Stimulated activated CD8-positive, alpha-beta memory T cell treated with anti-CD3 and anti-CD28 coated beads, Interleukin-7, amount 100 ng/mL, for 48 hours (primary cell): ENCODE measurements at places on chromosomes 5 and 9.

- DNase-seq = no peak
Measured at GRCh38 chr9:111036429-111036789, 1.9 kb downstream of the LPAR1 start.

DNA sequence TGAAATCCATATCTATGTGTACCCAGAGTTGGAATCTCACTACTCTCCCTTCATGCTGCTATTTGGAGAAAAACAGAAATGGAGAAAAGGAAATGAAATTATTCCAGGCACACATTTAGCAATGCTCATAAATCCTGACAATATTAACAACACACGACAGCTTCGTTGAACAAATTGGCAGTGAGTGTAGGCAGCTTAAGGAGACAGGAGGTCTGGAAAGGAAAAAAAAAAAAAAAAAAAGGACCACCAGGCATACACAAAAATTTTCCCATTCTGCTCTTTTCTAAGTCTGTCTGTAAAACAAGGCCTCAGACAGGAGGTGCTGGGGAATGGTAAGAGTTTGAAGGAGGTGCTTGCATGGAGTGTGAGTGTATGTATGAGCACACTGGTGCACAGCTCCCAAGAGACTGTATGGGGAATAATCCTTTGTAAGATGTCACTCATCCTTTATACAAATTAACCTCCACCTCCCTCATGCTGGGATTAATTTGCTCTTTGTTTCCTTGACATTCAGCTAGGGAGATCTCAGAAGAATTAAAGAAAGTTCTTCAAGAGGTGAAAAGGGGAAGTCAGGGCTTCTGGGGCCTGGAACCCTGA is 78.9 kb downstream of the ASTN2 start:
- no peak for DNase-seq

GRCh38 chr9:16870596-16871335 is at the start of gene BNC2:
TSS of gene BNC2 (minus strand) at chr9:16870670. CDS start at chr9:16870648, 22 bp downstream.
- no peak for DNase-seq

- DNase-seq = no peak
Measured at GRCh38 chr5:20972419-20972925, 984.5 kb upstream of the CDH18 start.

DNA sequence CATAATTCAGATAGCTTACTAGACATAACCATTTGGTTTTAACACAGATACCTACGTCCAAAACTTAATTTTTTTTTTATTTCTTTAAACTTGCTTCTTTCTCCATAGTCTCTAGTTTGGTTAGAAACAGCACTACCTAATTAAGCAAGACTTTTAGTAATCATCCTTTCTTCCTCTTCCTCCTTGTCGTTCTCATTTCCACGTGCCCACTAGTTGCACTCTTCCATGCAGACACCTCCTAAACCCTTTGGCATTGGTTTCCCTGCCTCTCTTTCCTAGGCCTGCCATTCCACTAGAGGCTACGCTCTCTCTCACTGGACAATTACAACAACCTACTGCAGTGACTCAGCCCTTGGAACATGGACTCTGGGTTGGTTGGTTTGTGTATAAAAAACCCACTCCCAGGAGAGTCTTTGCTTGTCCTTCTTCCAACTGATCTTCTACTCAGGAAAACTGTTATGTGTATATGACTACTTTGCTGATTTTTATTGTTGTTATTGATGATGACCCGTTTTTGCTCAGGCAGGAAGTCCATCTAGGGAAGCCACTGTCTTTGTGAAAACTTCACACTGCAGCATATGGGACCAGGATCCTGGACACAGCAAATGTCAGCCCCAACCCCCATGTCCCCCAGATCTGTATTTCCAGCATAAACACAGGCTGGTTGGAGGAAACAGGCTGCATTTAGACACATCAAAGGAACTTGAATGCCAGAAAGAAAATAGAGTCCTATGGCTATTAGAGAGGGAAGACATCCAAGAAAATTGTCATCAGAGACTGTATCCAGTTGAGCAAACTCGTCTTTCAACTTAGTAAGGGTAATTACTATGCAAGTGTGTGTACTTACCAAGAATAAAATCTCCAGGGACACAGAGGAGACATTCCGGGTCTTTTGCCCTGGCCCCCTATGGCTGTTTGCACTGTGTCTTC is 503.2 kb downstream of the GADD45G start:
- DNase-seq = no peak

DNA sequence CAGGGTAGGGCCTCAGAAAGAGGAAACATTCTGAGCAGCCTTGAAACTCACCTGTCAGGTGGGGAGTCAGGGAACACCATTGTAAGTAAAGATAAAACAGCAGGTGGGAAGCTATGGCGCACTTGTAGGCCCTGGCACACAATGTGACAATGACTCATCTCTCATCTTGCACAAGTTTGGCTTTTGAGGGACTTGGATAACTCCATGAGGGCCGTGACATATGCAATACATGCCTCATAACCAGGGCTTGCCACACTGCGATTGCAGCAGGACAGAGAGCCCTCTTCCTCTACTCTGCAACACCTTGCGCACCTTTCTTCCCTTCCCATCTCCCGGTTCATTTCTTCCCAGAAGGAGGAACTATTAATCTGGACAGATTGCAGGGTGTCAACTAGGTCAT is 144.9 kb downstream of the CEP120 start:
- no peak for DNase-seq

GRCh38 chr5:38193015-38193581 is 65.3 kb upstream of the EGFLAM start:
- DNase-seq = peak; percentile 16

GRCh38 chr9:98807070-98807813 is at the start of gene GALNT12:
TSS of gene GALNT12 (plus strand) at chr9:98807670. CDS start at chr9:98807699, 29 bp downstream.
- DNase-seq = no peak

GRCh38 chr5:129904667-129905472 is 605 bp downstream of the CHSY3 start:
- no peak for DNase-seq

- no peak for DNase-seq
Measured at GRCh38 chr5:35345222-35345621, 114.9 kb upstream of the PRLR start.

DNA sequence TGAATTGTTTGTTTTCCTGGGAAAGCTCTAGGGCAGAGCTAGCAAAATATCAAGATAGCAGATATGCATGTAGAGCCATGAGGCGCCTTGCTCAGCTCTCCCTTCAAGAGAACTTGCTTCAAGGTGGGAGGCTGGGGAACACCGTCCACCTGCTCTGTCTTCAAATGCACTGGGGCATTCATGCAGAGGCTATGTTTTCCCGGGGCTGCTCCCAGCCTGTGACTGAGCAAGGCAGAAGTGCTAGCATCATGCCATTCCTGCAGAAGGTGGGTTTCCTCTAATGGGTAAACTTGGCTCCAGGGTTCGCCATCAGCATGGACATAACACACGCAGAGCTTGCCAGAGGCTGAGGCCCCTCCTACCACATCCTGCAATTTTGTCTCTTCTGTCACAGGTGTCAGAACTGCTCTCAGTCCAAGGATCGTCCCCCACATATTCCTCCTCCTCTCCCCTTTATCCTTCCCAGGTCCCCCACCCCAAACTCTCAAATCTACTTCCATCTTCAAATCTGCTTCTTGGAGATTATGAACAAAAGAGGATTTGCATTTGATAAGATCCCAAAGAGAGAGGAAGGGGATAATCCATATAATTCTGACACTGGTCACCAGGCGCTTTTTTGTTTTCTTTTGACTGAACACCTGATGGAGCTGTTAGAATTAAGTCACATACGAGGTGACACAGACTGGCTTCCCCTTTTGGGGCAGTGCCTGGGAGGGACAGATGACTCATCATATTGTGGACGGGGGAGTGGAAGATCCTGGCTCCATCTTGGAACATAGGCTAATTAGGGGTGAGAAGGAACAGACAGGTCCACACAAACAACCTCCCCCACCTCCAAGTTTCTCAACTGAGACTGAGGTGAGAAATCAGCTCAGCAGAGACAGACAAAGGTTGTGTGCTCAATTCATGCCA is 85.0 kb upstream of the TAF11L2 start:
- no peak for DNase-seq

- no peak for DNase-seq
Measured at GRCh38 chr9:133605446-133605845, 3.7 kb downstream of the FAM163B start.

DNA sequence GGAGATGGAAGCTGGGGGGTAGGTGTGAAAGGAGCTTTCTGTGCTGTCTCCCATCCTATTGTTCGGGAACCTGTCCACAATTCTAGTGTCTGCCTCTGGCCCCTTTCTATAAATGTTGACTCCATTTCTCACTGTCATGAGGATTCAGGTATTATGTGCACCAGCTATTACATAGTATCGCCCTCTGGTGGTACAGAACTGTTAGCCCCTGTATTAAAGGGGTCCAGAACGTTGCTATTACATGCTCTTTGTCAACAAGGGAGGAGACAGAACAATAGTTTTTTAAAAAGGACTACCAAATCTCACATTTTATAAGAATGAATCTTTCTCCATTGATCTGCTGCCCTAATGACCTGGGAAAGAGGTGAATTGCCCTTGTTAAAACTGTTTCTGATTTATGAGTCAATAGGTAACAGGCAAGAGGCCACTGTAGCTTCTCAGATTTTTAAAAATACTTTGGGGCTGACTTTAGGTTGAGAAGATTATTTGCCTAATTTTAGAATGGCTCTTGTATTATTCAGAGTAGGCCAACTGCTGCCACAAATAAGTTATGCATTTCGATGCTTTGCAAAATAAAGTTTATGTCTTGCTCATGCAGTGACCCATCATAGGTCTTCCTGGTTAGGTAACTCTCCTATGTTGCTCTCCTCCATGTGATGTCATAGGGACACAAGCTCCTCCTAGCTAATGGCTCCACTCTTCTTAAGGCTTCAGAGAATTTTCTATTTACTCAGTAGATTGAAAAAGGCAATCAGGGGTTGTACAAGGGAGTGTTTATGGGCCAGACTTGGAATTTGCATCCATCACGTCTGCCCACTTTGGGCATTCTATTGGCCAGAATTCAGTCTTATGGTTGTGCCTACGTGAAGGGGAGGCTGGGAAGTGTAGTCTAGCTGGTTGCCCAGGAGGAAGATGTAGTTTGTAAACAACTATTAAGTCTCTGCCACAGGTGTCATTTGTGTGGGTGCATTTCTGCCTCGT is 20.8 kb downstream of the DCANP1 start:
- no peak for DNase-seq

DNA sequence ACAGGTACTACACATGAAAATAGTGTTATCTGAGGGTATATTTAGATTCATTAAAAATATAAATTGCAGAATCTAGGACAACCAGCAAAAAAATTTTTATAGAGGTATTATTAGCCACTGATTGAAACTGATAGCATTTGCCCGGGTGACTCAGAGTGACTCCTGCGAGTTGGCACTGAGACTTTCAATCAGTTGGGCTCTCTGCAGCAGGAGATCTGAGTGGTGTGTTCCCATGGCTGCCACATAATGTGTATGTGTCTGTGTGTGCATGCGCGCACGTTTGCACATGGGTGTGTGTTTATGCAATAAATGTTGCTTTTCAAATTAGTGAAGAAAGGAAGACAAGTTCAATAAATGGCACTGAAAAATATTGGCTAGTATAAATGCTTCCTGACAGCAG is 100.1 kb upstream of the MRPS30 start:
- no peak for DNase-seq

GRCh38 chr5:169085212-169085611 is 215.7 kb downstream of the SLIT3 start:
- no peak for DNase-seq

GRCh38 chr9:16773116-16773515 is 97.4 kb downstream of the BNC2 start:
- DNase-seq = no peak

DNA sequence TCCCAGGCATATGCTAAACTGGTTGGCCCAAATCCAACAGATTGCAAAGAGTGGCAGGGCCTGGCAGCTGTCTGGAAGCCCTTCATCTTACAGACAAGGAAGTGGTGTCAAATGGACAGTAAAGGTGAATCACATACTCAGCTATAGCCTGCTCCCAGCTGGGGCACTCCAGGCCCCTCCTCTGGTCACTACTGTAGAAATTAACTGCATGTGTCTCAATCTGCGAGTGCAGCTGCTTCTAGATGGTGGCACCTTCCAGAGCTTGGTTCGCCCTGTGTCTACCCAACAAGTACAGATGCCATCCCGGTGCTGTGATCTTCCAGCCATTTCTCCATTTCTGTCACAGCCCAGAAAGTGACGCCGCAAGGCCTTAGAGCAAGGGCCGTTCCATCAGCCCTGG is 50.2 kb downstream of the OTULIN start:
- DNase-seq = no peak

GRCh38 chr9:107749787-107750444 is 260.3 kb upstream of the KLF4 start:
- no peak for DNase-seq

- DNase-seq = no peak
Measured at GRCh38 chr9:5566054-5566618, 55.8 kb downstream of the PDCD1LG2 start.

DNA sequence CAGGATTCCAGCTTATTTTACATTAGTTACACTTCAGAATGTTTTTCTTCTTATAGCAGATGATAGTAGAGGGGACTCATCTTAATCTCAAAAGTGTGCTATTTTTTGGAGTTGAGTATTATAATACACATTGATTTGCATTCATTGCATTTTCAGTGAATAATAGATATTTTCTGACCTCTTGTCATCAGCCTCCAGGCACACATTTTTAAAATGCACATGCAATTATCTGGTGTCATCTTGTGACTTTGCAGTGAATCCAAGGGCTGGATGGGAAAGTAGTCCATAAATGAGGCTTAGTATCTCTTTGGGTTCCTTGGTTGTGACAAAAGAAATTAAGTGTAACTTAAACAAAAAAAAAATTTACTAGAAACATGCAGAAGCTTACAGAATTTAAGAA is 28.1 kb upstream of the POU4F3 start:
- no peak for DNase-seq

- DNase-seq = no peak
Measured at GRCh38 chr9:35951736-35952135, 6.2 kb downstream of the OR2S2 start.

GRCh38 chr9:99066571-99066970 is 38.3 kb upstream of the TGFBR1 start:
- DNase-seq = no peak

GRCh38 chr5:67963789-67964519 is 251.6 kb upstream of the PIK3R1 start:
- DNase-seq = no peak

DNA sequence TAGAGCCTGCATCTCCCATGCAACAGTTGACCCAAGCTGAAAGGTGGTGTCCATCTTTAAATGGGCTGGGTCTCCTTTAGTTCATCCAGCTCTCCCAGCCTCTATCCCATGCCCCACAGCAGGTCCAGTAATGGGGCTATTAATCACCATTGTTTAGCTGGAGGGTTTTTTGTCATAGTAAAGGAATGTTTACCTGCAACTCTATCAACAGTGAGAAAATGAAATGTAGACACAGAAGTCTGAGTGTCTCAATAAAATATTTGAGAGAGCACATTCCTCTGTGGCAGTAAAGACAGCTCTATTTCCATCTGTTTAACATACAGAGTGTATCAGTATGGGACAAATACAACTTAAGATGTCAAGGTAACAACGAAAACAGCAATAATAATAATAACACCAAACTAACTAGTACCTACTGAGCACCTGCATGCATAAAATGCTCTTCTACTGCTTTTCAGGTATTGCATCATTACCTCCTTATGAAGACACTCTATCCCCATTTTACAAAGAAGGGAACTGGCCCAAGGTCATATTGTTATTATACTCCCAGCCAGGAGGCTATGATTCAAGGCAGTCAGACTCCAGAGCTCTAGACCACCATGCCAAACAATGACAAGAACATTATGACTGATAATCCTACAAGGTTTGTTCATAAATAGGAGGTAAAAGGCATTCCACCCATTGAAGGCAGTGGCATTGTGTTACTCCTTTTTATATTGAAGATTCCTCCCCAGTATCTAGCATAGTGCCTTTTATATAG is 21.0 kb upstream of the C5orf58 start:
- DNase-seq = no peak
